Left renal pelvis (tissue), 4 donors: ENCODE measurements at places on chromosomes 11 and 22.

GRCh38 chr11:44957776-44958564 is 7.3 kb upstream of the TP53I11 start:
- no peak for DNase-seq

- DNase-seq = no peak
Measured at GRCh38 chr11:95586155-95586554, 203.4 kb downstream of the FAM76B start.

- no peak for DNase-seq
Measured at GRCh38 chr11:76369406-76369805, 11.5 kb downstream of the THAP12 start.

DNA sequence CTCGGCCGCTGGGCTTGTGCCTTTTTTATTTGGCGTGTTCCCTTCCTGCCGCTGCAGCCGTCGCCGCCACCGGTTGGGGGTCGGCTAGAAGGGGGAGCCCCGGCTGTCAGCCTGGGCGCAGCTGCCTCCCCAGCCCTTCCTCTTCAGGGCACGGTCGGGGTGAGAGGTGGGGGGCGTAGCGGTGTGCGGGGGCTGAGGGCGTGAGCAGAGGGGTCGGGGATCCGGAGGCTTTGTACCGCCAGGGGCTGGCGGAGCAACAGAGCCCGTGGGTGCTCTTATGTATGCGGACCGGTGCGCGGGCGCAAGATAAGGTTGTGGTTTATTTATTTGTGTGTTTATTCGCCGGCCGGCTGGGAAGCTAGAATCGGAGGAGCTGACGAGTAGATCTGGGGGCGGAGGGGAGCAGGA is 477 bp downstream of the ZBTB16 start:
- no peak for DNase-seq

DNA sequence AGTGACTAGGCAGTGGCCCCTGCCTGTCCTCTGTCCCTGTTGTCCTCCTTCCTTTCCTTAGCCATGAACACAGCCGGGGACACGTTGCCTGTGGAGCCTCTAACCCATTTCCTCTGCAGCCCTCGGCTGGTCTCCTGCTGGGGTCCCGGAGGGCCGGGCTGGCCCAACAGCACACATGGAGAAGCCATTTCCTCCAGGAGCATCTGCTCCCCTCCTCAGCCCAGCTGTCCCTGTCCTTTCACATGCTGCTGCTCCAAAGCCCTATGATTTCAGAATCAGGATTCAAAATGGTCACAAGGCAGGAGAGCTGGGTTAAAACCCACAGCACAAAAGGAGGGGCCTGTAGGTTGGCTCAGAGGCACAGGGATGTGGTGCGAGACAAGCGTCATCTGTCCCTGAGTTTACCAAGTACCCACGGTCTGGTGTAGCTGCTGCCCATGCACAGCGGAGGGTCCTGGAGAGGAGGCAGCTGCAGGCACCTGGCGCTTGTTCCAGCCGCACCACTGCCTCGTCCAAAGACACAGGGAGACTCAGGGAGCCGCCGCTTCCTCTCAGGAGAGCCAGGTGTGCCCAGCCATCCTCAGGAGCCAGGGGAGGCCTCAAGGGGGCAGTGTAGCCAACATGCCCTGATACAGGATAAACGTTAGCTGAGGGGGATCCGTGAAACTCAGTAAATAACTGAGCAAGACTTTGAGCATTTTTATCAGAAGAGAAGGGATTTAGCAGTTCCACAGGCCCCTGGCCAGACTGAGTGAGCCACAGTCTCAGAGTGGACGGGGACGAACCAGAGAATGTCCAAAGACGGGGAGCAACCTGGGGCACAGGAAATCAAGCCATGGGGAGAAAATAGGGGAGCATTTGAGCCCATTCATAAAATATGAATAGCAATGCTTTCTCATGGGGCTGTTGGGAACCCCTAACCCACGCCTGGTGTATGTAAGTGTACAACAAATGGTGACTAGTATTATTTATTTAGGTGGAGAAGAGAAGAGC is 3.9 kb upstream of the VSIG10L2 start:
- DNase-seq = no peak

DNA sequence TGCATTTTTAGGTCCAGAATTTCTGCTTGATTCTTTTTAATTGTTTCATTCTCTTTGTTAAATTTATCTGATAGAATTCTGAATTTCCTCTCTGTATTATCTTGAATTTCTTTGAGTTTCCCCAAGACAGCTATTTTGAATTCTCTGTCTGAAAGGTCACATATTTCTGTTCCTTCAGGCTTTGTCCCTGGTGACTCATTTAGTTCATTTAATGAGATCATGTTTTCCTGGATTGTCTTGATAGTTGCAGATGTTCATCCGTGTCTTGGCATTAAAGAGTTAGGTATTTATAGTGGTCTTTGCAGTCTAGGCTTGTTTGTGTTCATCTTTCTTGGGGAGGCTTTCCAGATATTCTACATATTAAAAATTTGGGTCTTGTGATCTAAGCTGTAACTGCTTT is 694.8 kb upstream of the CCDC179 start:
- no peak for DNase-seq

DNA sequence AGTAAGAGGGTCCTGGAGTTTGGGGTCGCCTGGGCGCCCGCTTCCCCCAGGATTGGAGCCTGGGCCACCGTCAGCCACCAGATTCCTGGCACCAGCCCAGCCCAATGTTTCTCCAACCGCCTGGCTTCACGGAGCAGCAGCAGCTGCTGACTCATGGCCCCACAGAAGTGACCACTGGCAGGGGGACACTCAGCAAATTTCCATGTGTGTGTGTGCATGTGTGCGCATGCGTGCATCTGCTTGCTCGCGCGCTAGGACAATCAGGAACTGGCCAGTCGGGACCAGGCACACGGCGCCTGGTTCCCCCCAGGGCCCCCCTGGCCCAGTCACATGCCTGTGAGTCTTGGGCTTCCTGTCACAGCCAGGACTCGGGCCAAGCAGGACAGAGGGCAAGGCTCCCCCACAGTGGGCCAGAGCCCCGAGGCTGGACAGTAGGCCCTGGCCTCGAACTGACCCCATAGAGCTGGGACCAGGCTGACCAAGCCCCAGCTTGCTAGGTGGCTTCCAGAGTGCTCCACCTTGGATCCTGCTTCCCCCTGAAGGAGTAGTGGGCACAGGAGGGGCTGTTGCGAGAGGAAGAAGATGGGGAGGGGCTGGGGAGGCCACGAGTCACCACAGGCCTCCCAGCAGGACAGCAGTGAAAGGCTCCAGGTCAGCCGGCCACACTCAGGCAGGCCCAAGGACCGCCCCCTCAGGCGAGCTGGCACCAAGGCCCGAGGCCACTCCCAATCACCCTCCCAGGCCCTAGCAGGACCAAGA is 3.2 kb downstream of the CTSD start:
- DNase-seq = no peak

GRCh38 chr11:63507511-63507910 is 1.6 kb downstream of the LGALS12 start:
- DNase-seq = no peak

GRCh38 chr11:10314199-10315072 is 9.6 kb downstream of the ADM start:
- DNase-seq = no peak

DNA sequence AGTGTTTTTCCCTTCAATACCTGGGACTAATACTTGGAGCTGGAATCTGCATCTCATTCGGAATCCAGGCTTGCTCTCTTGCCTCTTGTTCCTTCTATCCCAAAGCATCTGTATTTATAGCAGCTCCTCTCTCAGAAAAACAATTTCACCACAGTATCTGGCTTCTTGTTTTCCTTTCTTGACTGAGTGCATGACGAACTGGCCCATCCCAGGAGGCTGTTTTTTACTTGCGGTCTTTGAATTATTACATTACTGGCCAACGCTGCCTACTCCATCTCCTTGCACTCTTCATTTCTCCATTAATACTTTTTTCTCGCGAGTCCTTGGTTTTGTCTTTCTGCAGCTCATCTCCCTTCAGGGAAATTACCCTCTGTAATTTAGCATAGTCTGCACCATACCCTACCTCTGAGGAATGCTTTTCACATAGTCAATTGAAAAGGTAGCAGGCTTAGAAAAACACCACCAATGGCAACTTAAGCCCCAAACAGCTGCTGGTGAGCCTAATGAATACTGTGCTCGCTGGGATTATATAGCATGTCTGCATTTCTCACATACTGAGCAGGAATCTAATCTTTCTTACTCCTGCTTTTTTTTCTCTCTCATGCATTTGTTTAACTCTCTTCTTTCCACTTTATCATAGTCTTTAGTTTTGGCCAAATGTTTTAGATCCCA is 277.4 kb upstream of the SESN3 start:
- no peak for DNase-seq

DNA sequence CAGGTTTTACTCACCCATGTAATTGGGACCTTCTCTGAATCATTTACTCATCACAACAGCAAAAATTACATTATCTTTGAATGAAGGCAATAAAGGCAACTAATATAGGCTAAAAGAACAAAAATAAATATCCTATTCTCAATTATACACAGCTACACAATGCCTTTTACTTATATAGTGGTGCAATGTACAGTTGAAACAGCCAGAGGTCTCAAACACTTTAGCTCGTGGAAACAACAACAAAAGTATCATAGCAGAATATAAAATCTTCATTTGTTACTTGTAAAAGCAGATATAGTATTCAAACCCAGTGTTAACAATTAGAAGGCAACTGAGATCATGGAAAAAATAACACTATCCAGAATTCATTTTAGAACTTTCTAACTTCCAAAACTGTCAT is 20.6 kb upstream of the CCDC34 start:
- no peak for DNase-seq

GRCh38 chr11:38968951-38969350 is 2370.9 kb upstream of the RAG2 start:
- no peak for DNase-seq

DNA sequence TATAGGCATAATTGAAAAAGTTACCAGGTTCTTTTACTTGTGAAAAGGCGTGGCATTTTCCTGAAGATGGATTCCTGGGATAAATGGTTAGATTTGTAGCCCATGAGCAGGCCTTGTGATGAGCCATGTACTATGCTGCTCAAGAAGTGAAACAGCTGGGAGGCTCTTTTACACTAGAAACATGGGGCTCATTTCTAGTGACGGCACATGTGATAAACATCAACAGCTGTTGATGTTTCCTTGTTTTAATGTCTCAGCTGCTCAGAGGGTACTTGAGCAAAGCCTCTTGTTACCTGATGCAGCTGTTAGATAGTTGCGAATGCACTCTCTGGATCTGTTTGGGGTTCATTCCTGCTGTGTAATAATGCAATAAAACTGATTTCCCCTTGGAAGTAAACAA is 396.8 kb downstream of the GUCY1A2 start:
- no peak for DNase-seq

GRCh38 chr11:35662061-35662648 is 420 bp upstream of the TRIM44 start:
- no peak for DNase-seq

GRCh38 chr22:48320683-48321451 is 1506.8 kb downstream of the BRD1 start:
- DNase-seq = peak; percentile 46

GRCh38 chr11:889257-889656 is 21.4 kb downstream of the CHID1 start:
- no peak for DNase-seq

GRCh38 chr22:42462016-42462415 is 29.8 kb upstream of the NFAM1 start:
- no peak for DNase-seq

DNA sequence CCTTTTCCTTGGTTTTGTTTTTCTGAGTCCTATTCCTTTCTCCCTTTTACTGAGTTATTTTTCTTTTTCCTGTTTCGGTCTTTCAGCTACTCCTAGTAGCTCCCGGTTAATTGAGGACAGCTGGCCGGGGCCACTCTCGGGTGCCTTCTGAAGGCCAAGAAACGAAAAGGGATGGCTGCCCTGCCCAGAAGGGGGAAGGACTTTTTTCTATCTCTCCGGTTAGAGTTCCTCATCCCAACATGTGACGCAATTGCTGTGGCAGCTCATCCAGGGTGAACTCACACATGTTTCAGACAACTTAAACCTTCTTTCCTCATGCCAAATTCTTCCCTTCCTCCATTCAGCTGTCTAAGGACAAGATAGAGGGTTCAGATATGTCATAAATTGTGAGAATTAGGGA is 83.6 kb downstream of the PIWIL4 start:
- no peak for DNase-seq

DNA sequence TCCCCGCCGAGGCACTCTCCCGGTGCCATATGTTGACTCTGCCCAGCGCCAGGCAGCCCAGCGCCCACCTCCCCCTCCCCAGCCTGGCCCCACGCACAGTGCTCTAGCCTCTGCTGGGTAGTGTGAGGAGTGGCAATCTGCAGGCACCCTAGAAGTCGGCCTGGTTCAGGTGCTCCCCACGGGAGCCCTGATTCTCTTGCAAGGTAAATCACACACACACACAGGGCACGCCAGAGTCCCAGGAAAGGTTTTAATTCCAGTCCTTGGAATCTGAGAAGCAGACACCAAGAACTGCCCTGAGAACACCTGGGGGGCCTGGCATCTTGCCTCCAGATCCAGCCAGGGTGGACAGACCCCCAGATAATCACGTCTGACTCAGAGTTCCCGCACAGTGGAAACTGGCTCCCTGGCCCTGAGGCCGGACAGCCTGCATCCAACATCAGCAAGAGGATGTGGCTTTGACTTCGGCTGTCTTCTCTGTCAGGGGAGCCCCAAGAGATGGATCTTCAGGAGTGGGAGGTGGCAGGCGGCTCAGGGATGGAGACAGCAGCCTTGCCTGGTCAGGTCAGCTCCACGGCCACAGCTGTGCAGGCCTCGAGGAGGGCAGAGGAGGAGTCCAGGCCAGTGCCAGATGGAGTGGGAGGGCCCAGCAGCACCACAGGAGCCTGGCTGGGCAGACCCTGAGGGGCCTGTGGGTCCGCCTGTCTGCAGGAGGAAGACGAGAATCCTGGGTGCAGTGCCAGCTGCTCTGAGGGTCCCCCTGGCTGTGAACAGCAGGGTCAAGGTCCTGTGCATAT is 1.1 kb upstream of the RIN1 start:
- no peak for DNase-seq

GRCh38 chr11:15816260-15816871 is 540.0 kb downstream of the SOX6 start:
- no peak for DNase-seq

- no peak for DNase-seq
Measured at GRCh38 chr11:69305885-69306540, 12.1 kb downstream of the MYEOV start.

DNA sequence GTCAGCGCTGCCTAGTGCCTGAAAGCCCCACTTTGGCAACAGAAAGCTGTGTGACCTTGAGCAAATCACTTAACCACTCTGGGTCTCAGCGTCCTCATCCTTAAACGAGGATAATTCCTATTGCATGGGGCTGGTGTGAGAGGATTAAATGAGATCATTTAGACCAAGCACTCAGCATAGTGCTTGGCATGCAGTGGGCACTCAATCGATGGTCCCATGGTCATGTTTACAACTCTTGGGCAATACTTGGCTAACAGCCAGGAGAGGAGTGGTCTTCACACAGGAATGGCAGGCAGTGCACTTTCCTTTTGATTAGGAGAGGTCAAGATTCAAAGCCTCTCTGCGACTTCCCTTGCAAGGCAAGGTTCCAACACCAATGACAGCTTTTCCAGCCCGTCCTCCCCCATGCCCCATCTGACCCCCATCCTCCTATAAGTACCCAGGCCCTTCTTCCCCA is 14.1 kb downstream of the TNKS1BP1 start:
- no peak for DNase-seq

GRCh38 chr11:57417056-57417455 is 9.9 kb downstream of the SLC43A3 start:
- no peak for DNase-seq

- no peak for DNase-seq
Measured at GRCh38 chr22:24205438-24206195, 24.3 kb downstream of the SUSD2 start.

GRCh38 chr11:10678101-10678500 is 15.5 kb downstream of the IRAG1 start:
- no peak for DNase-seq

GRCh38 chr22:18091916-18092526 is 14.2 kb downstream of the PEX26 start:
- DNase-seq = no peak
